Activated CD8-positive, alpha-beta memory T cell treated with anti-CD3 and anti-CD28 coated beads for 1 hour (primary cell): ENCODE measurements at places on chromosomes 7 and 10.

DNA sequence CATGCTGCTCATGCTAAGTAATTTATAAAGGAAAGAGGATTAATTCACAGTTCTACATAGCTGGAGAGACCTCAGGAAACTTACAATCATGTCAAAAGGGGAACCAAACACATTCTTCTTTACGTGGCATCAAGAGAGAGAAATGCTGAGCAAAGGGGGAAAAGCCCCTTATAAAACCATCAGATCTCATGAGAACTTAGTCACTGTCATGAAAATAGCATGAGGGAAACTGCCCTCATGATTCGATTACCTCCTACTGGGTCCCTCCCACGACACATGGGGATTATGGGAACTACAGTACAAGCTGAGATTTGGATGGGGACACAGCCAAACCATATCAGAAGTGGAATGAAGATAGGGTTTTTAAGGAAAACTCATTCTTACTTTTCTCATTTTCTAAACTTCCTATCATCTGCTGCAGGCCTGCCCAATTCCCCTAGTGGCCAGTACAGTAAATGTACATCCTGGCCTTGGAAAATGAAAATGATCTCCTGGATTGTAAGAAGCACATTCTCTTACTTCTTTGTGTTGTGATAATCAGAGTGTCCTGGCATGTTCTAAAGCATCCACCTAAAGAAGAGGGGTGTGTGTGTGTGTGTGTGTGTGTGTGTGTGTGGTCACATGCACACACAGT, 421.5 kb downstream of the LRMDA start:
- DNase-seq, result no peak

GRCh38 chr7:2199956-2200583, 32.7 kb downstream of the MAD1L1 start:
- no peak for DNase-seq

DNA sequence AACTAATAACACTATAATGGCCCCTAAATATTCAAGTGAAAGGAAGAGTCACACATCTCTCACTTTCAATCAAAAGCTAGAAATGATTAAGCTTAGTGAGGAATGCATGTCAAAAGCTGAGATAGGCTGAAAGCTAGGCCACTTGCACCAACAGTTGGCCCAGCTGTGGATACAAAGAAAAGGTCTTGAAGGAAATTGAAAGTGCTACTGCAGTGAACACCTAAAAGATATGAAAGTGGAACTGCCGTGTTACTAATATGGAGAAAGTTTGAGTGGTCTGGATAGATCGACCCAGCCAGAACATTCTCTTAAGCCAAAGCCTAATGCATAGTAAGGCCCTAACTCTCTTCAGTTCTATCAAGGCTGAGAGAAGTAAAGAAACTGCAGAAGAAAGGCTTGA, 12.1 kb upstream of the SNX13 start:
- DNase-seq, result no peak

- no peak for DNase-seq
Observed at GRCh38 chr10:12241810-12242529, 46.0 kb downstream of the CDC123 start.

GRCh38 chr7:69873512-69873911, 275.2 kb downstream of the AUTS2 start:
- no peak for DNase-seq

DNA sequence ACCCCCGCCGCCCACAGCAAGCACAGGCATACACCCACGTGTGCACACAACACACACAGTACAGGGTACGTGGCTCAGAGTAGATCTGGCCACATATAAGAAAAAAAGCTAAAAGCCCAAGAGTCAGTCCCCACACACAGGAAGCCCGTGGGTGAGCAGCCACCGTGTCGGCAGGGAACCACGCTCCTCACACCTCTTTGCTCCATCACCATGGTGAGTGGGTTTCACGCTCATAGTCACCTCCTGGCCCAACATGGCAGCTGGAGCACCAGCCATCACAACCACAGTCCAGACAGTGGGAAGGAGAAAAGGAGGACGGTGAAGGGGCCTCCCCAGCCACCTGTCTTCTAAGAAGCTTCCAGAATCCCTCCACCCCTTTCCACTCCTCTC, 76.0 kb upstream of the PDGFA start:
- no peak for DNase-seq

- peak; percentile 64 for DNase-seq
Observed at GRCh38 chr10:92573798-92574547, at the start of gene IDE. Gene IDE (minus strand): TSS chr10:92574093. CDS start chr10:92574019, 74 bp downstream.

DNA sequence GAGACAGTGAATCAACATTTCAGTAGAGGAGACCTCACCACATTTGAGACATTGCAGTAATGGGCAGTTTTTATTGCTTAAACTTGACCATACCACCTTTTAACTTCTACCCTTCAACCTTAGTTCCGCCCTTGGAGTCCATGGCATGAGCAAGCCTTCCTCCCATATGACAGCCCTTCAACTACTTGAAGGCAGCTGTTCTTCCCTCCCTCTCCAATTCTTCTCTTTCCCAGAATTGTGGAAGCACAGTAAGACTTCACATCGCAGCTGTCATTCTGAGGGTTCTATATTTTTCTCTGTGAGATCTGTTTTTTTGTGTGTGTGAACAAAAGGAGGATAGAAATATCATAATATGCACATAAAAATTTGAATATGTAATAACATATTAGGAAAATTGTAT, 2.2 kb upstream of the TSPAN12 start:
- no peak for DNase-seq

DNA sequence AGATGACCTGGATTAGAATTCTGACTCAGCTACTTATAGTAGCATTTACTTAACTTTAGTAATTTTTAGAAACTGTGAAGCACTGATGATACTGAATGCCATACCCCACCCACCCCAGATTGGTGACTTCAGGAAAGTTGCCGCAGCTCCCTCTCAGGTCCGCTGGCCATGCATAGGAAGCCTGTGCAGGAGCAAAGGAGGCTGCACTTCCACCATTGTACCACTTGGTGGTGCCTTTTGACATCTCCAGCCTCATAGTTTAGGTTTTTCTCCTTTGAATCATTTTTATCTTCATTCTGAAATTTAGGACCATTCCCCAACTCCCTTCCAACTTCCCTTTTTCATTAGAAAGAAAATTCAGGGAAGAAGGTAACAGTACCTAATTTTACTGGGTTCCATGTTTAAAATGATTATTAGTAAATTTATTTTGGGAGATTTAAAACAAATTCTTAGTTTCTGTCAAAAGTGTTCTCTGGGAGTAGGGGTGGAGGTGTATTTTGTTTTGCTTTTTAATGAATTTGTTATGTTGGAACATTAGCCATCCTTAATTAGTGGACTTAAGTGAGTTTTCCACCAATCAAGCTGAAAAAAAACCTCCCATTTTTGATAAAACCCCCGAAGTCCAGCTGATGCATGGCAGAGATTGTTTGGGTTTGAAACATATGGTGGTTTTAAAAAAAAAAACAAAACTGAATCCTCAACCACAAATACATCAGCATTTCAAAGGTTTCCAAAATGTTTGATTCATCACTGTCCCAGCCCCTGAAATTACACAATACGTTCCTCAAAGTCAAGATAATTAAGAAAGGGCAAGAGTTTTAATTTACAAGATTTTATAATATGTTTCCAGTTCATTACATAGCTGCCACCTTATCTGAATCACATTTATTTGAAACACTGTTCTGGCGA, 109.6 kb downstream of the WNT2 start:
- DNase-seq, result no peak

DNA sequence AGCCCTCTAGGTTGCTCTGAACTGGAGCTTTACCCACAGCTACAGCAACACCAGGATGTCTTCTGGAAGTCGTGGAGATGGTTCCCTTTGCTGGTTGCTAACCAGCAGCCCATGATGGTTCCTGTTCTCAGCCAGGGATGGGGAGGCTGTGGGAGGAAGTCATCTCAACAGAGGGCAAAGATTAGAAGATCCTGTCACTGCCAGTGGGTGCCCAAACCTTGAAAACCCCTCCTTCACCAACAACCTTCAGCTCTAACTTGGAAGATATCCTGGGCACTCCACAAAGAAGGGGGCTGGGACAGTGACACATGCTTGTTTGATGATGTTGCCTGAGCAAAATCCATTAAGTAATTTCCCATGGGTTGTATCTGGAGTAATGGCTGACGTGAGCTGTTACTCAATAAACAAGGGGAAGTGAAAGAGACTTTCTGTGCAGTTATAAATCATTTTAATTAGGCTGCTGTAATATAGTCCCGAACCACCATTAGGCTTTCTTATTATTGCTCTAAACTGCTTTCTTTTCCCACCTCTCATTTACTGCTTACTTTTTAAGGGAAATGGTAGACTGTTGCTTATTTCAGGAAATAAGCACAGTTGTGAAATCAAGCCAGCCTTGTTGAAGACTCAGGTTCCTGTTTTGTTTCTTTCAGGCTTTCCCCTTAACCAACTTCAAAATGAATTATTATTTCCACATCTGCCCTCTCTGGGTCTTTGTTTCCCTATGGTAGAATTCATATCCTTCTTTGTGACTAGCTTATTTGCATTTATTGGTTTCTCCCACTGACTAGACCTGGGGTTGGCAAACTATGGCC, 124.8 kb downstream of the PPP1R17 start:
- DNase-seq, result no peak

GRCh38 chr7:105896407-105896911, 20.1 kb upstream of the ATXN7L1 start:
- no peak for DNase-seq

- no peak for DNase-seq
Observed at GRCh38 chr10:22491480-22491879, 146.2 kb downstream of the SPAG6 start.

DNA sequence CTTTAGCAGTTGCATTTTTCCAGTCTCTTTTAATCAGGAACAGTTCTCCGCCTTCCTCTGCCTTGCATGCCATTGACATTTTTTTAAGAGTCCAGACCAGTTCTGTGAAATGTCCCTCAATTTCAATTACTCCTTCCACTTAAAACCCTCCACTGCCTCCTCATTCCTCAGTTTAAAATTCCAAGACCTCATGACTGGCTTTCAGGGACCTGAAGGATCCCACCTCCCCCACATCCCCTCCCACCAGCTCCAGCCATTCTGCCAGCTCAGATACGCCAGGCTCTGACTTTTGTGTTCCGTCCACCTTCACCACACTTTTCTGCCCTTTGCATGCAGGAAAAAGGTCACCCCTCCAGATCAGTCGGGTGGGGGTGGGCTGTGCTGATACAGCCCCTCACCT, 8.7 kb downstream of the TNRC18 start:
- no peak for DNase-seq

DNA sequence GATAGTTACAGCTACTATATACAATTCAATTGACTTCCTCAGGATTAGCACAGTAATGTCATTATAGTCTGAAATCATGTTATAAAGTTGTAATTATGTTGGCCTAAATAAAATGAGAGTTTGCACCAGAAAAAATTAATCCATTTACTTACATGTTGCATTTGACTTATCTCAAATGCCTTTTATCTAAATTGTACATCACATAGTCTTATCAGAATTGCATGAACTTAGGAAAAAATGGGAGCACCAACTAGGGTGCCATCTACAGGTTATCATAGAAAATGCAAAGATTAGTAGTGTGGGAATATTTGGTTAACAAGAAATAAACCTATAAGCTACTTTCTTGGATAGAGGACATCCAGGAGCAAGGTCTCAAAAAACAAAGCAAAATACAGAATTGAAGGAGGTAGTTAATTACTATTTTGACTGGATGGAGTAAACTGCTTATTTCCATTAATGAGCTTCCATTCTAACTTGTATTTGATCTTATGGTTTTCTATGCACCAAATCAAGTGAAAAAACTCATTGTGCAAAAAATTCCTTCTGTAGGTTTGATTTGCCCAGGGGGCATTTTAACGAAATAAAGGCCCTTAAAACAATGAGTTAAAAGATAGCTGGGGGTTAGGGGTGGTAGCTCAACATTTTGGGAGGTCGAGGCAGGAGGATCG, 60.0 kb upstream of the ORC5 start:
- DNase-seq, result no peak

GRCh38 chr7:144606261-144606660, 202.8 kb upstream of the NOBOX start:
- DNase-seq, result no peak
